ENCODE measurements at places on chromosomes 5 and 9.

DNA sequence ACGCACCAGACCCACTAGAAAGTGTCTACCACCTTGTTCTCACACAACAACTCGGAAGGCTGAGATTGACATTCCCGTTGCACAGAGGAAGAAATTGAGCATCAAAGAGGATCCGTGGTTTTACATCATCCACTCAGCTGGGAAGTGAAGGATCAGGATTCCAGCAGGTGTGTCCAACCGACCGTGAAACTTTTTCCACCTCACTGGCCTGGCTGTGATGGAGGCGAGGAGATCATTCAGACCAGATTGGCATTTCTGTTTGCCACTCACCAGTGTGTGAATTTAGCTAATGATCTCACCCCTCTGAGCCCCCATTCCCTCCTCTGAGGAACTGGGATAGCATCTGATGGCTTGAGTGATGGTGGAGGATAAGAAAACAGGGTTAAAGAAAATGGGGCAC is 46.7 kb upstream of the CPLX2 start:
- DNase-seq: no peak

- DNase-seq: no peak
Measured at GRCh38 chr5:7762267-7762666, 88.7 kb downstream of the CFAP90 start.

- DNase-seq: no peak
Measured at GRCh38 chr9:134663753-134664415, 22.3 kb downstream of the COL5A1 start.

DNA sequence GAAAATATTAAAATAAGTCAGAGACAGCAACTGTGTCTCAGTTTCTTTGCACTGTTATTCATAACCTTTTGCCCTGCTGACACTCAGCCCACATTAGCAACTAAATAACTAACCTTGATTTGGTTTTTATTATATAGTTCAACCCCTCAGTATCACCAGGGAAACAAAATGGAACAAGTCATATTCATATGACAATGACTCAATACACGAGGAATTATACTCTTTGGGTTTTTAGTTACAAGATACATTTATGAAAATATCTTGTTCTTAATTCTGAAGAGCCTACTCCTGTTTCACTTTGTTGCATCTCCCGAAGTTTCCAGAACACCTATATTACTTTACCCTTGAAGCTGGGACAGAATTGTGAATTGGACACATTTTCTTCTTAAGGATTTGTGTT is 845.4 kb downstream of the EFNA5 start:
- no peak for DNase-seq

DNA sequence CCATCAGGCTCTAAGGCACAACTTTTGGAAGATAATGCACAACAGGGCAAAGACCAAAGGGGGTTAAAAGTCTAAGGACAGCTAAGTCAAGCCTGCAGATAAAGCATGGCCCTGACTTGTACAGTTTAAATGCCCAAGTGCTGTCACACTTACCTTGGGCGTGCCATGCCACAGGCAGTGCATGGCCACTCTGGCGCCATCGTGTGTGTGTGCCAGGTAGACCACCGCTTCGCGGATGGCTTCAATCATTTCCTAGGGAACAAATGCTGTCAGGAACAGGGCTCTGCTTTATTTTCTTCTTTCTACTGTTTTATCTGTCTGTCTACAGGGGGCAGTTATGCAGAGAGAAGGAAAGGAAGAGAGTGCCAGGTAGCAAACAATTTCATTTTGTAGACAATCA is 19.3 kb downstream of the PUM3 start:
- DNase-seq: no peak

GRCh38 chr5:14744296-14745187 is 80.0 kb downstream of the OTULIN start:
- DNase-seq: no peak

- DNase-seq: no peak
Measured at GRCh38 chr5:55377810-55378209, 70.0 kb downstream of the MTREX start.

DNA sequence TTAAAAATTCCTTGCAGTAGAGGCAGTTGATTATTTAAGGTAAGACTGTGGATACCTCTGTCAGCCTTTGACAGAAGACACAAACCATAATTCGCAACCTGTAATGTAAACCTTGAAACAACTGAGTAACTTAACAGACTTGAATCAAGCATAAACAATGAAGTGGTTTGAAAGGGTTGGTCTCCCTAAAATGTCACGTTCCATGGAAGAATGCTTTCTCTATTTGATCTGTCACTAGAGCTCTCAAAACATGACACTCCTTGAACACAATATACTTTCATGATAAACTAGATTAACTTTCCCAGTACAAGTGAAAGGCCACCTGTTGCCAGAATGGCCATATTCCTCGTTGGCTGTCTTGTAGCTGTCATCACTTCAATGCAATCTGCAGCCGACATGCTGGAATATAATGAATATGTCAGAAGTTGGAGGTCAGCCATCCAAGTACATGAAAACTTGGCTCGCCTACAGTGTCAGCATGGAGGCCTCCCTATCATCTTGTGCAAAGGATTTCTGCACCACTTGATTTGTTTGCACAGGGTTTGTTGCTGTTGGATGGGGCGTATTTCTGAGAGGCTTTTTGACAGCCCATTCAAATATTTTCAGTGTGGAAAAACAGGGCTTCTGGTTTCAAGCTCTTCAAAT is 228.0 kb downstream of the TLE4 start:
- no peak for DNase-seq

GRCh38 chr5:168422431-168422830 is 63.8 kb upstream of the RARS1 start:
- no peak for DNase-seq

DNA sequence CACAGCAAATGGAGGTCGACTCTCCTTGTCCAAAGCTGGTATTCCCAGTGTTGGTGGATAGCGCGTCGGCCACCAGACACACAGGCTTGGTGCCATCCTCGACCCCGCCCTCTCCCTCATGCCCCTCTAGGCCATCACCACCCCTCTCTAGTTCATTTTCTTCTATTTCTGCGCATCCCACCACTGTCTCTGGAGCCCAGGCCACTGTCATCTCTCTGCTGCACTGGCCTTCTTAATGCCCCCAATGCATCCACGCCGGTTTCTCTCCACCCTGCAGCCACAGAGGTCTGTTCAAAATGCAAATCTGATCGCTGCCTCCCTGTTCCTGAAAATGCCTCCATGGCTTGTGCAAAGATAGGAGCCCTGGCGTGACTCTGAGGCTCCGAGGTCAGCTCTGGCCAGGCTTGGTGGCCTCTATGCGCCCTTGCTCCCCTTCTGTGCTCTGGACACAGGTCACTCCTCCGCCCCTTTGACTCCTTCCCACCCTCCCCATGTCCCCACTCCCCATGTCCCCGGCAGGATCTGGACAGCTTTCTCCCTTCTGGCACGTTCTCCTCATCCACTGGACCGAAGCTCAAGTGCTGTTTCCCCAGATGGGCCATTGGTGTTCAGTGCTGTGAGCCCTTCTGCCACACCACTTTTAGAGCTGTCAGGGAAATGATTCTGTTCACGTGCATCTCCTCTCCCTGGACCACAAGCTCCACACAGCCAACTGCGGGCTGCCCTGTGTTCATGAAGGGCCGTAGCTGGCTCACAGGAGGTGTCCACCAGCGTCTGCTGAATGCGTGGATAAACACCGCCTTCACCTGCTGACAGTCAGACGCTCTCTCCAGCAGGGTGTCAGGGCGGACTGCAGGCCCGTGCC is 59.5 kb upstream of the RNF130 start:
- DNase-seq: no peak

DNA sequence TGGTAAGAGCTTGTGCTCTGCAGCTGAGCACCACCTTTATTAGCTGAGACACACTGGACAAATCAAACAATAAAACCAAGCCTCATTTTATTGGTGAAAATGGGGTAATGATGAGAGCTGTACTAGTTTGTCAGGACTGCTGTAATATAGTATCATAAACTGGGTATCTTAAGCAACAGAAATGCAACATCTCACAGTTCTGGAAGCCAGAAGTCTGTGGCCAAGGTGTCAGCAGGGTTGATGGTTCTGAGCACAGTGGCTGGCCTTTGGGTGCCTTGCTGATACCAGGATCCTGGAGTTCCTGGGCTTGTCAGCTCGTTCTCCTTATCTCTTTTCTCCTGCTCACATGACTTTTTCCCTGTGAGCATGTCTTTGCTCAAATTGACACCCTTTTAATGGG is 513.1 kb downstream of the IRX1 start:
- no peak for DNase-seq

GRCh38 chr9:109639674-109640579 is 140.1 kb upstream of the PALM2AKAP2 start:
- no peak for DNase-seq

DNA sequence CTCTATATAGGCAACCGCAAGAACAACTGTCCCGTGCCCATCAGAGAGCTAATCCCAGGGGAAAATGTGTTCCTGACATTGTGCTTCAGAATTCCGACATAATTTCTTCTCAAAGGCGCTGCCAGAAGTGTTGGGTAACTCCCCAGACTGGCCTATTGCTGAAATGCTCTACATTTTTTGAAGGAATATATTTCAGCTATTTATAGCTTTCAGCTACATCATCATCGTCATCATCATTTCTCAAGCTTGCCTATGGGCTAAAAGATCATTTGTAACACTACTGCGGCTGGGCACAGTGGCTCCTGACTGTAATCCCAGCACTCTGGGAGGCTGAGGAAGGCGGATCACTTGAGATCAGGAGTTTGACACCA is 49.7 kb downstream of the MYO10 start:
- no peak for DNase-seq

DNA sequence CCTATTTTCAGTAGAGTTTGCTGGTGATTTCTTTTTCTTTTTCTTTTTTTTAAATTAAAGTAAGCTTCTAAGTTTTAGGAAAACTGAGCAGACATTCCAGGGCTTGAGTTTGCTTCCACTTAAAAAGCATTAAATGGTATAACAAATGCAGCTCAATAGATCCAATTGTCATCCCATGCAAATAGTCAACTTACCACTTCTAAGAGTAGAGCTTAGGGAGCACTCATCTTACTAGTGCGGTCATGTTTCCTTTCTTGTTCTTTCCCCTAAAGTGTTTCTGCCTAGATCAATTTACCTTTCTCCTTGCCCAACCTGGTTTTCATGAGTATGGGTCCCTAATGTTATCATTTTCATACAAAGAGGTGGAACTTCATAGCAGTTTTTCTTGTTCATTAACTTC is 13.0 kb upstream of the CEP120 start:
- no peak for DNase-seq

DNA sequence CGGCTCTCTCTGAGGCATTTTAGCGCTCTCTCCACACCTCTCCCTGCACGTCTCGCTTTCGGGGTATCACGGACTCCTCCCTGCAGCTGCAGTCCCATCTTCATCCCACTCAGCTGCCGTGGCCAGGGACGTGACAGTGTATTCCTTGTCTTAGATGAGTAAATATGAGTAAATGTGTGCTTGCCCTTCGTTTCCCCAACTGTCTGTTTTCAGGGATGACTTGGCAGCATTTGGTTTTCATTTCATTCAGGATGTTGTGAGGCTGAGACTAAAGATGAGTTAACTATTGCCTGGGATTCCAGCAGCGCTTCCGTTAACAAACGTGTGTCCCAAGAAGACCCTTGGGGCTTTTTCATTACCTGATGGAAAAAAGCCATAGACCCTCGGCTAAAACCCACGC is 29.5 kb downstream of the GDNF start:
- DNase-seq: no peak

DNA sequence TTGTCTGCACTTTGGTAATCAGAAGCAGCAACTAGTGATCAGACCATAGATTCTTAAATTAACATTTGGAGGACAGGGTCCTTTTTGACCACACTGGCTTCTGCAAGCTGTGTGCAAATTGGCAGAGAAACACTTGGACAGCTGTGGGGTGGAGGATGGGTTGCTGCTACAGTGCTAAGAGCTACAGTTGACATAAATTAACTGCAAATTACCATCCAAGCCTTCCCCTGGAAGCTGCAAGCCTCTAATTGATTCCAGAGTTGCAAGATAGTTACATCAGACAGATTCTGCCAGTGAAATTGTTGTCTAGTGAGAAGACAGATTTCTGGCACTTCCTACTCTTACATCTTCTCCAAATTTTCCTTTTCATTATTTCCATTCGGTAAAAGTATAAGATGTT is 517.7 kb downstream of the DIRAS2 start:
- DNase-seq: no peak

- DNase-seq: no peak
Measured at GRCh38 chr5:78758169-78758839, 109.7 kb upstream of the LHFPL2 start.

- DNase-seq: no peak
Measured at GRCh38 chr5:43638546-43638945, 35.6 kb downstream of the NNT start.

- DNase-seq: peak; percentile 81
Measured at GRCh38 chr9:120936011-120936763, 9.6 kb upstream of the TRAF1 start.

DNA sequence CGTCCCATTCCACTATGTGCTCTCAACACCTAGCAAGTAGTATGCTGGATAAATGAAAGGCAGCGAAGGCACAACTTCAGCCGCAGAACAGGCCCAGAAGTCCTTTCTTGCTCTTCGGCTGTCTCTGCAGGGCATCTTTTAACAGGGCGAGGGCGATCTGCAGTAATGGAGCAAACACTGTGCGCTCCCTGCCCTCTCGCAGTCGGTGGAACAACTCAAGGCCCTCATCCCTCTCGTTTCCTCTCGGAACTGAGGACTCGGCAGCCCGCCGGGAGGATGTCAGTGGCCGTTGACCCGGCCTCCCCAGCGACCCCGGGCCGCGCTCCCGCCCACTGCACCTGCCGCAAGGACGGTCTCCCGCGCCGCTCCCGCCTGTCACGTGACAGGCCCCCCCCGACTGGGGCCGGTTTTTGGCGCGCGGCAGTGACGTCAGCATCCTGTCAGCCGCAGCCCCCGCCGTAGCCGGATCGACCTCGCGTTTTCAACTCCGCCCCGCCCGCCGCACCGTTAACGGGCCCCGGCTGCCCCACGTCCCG is 1.1 kb downstream of the ZNF367 start:
- DNase-seq: peak; percentile 62

- no peak for DNase-seq
Measured at GRCh38 chr9:27487927-27488326, 36.2 kb upstream of the IFNK start.

DNA sequence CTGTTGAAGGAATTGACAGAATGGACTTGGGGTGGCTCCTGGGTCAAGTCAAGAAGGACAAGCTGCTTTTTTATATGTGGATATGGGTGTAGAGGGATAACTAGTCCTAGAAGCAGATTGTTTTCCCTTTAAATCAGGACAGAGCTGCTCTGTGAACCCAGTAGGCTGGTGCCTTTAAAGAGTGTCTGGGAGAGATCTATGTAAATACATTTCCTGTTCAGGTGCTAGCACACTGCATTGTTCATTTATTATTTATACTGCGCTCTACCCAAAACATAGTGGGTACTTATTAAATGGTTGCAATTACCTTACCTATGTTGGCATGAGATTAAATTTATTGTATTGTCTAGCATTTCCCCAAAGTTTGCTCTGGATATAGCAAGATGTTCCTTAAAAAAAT is 86.6 kb upstream of the EQTN start:
- DNase-seq: no peak

GRCh38 chr5:6840136-6840793 is 127.0 kb downstream of the TENT4A start:
- no peak for DNase-seq

- no peak for DNase-seq
Measured at GRCh38 chr5:7869474-7870136, 657 bp downstream of the MTRR start.
